ENCODE measurements at places on chromosomes 16 and 17.

- DNase-seq, result no peak
Observed at GRCh38 chr17:45755050-45755449, 29.1 kb upstream of the CRHR1 start.

- no peak for DNase-seq
Observed at GRCh38 chr16:86379505-86379846, 130.9 kb upstream of the FOXF1 start.

DNA sequence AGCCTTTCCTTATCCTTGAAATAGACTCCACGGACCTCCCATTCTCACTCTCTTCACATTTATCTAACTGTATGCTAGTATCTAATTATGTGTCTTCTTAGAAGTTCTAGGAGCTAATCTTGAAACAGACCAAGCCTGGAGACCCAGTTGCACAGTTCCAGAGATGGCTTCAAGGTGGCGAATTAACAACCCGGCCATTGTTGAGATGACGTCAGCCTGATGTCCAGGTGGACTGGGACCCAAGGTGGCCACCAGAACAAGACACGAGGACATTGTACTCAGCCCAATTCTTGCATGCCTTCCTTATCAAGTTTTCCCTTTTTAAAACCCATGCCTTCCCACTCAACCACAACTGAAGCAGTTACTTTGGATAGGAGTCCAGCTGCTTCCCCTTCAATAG, 29.5 kb upstream of the WWOX start:
- DNase-seq, result no peak

- DNase-seq, result no peak
Observed at GRCh38 chr16:14418795-14419225, 211.2 kb downstream of the PARN start.

DNA sequence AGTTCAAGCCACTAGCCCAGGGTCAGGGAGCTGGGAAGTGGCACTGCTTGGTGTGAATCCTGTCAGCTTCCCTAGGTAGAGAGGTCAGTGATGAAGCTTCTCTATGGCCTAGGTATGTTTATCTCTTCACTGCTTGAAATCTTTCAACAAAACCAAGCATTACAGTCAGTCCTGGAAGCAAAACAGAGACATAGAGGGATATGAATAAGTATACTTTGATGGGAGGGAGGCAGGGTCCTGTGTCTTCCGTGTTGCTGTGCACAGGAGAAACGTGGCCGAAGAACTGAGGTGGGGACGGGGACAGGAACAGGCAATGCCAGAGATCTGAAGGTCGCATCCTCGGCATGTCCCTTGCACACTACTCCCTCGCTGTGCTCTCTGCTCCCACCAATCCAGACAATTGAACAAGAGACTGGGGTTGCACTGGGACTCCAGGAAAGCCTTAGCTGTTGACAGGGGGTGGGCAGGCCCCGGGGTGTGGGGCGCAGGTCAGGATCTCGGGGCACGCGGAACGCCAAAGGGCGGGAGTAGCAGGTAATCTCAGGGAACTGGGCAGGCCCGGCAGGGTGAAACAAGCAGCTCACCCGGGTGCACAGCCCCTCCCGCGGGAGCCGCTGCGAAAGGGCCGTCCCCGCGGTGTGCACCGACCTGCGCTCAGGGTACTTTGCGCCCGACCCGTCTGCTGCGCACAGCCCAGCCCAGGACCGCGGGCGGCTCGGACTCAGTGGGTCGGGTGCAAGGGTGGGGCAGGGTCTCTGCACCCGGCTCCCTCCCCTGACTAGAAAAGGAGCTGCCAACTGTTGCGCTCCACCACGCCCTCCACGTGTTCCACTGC, at the start of gene MT1H:
TSS of gene MT1H (plus strand) at position 810 of the 835 bp plus-strand sequence. CDS start 71 bp downstream, outside the sequence.
- DNase-seq, result no peak

DNA sequence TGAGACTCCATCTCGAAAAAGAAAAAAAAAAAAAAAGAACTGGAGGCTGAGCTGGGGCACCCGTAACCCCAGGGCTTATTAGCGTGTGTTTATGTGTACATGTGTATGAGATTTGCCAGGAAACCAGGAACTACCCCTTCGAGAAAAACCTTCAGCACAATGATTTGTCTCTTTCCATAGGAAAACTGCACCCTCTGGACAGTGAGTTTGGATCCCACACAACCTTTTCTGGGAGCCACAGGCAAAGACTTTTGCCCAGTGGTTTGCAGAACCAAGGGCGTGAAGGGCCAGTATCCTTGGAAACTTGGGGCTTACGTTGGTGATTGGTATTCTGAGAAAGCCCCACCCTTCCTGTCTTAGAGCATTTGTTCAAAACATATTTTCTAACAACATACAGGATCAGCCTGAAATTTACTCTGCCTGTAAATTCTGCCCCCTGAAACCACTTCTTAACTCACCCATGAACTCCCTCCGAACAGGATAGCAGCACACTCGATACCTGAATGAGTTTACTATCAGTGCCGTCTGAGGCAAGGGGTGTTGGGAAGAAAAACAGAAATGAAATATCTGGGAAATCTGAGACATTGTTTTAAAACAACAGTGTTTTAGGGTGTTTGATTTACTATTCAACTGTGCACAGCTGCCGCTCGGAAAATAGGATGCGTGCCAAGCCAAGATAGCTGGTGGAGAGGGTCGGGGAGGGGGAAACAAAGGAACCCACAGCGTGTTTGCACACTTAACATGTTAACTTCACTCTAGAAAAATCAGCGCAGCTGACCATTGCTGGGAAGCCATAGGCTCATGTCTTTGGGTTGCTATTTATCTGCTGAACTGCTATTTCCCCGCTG, 40.2 kb upstream of the MAF start:
- DNase-seq, result no peak

- DNase-seq, result no peak
Observed at GRCh38 chr17:20278805-20279204, 188.5 kb downstream of the LGALS9B start.

DNA sequence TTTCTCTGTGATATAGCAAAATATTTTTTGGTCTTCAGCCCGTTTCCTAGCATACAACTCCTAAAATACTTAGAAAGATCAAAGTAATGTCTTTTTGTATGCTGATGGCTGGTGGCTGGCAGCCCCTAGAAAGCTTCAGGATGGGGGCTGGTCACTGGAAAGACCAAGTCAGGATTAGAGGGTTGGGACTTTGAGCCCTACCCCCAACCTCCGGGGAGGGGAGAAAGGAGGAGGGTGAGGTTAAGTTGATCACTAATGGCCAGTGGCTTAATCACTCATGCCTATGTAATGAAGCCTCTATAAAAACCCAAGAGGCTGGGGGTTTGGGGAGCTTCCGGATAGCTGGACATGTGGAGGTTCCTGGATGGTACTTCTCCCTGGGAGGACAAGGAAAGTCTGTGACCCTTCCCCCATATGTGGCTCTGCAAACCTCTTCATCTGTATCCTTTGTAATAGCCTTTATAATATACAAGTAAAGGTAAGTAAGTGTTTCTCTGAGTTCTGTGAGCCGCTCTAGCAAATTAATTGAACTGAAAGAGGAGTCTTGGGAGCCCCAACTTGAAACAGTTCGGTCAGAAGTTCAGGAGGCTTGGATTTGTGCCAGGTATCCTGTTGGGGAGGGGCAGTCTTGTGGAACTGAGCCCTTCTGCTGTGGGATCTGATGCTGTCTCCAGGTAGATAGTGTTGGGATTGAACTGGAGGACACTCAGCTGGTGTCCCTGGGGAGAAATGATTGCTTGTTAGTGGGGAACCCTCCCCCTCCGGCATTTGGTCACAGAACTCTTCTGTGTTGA, 3.5 kb downstream of the SLC7A6 start:
- DNase-seq, result no peak

GRCh38 chr17:50346313-50347116, 589 bp downstream of the XYLT2 start:
- DNase-seq, result no peak

All from cortex of kidney (tissue), 1 donor.